ENCODE measurements at places on chromosomes 2 and 18.

DNA sequence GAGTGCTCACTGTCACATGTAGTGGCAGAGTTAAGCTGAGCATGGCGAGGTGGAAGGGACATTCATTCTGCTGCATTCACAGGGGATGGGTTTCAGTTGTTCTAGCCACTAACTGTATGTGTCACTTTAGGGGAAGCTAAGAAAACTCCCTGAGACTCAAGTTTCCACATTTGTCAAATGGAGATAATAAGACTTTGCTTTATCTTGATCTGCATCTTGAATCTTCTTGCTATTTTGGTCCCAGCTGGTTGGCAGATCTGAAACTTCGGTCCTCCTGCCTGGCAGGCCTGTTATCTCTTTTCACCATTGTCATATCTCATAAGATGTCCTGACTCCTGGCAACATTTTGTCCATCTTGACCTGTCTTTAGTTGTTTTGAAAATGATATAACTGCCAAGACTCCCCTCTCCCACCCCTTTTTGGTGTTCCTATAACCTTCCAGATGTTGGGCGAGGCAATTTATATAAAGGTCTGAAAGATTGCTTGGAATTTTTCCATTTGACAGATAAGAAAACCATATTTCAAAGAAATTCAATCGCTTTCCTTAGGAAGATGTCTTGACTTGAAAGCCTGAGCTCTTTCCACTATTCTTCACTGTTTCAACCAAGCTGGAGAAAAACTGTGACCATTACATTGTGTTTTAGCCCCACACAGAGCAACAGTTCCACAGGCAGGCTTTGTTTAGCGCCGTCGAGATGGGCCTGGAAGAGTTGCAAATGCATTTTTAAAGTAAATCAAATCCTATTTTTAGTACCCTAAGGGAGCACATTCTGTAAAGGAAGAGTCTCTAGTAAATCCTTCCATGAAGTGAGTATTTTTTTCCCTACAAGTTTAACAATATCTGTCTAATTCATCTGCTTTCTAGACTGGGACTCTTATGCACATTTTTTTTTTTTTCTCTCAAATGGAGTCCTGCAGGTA, 33.4 kb downstream of the MYCN start:
- DNase-seq: no peak

GRCh38 chr2:44244135-44244871, 31.0 kb upstream of the SLC3A1 start:
- peak; percentile 15 for DNase-seq

DNA sequence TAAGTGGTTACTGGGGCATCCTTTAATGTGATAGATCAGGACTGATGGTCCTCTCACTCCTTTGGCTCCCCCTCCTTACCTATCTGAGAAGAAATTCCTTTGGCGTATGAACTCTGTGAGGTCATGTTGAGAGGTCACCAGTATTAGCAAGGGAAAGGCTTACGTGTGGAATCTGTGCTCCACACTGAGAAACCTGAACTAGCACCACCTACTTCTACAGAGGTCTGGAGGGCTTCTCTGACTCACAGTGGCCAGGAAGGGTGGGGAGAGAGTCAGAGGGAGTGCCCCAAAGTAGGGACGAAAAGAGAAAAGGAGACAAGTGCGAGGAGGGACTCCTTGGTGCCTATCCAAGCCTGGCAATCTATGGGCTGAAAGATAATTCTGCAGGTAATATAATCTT, 348.6 kb downstream of the TNS1 start:
- DNase-seq: no peak

- DNase-seq: no peak
Observed at GRCh38 chr2:38610851-38611801, 8.4 kb upstream of the HNRNPLL start.

DNA sequence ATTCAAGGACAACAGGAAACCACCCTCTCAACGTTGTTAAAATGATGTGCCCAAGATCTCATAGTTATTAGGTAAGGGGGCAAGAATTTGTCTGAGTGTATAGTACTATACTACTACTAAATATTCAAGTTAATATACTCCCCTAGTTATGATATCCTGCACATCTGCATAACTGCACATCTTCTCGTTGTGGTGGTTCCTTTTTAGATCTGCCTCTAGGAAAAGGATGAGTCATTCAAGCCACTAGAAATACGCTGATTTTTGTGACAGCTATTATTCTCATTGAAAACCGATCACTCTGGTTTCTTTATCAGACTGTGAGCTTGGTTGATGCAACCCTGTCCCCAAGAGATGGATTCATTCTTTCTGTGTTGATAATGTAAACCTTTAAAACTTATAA, 1067.0 kb upstream of the FANCL start:
- no peak for DNase-seq

DNA sequence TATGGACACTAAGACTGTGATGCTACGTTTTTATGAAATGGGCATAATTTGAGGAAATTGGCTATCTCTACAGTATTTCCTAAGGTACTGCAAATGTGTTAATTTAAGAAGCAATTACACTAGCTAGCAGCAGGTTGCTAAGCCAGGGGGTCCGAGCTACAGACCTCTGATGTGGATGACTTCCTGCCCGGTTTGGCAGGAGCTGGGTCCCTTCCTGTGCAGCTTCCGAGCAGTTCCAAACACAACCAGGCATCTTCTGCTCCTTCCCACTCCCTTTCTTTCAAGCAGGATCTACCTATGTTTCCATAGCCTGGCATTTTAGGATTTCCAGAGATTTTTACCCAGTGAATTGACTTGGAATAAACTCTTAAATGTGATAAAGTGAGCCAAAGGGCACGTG, 55.7 kb downstream of the SCN2A start:
- no peak for DNase-seq

DNA sequence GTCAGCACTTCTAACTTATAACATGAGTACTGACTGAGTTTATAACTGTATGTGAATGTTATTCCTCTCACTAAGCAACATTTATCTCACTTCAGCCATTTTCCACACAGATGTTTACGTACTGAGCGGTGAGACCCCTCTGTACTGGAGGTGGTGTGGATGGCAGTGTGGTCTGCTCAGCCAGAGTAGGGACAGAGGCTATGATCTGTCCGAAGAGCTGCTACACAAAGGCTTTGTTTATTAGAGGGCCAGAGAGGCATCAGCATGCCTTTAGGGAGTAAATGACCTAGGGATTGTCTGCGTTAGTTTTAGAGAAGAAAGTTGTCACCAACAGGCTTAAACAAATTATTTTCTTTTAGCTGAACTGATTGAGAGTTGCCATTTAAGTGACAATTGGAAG, 23.2 kb upstream of the TACR1 start:
- no peak for DNase-seq

GRCh38 chr18:13577781-13578180, 148.6 kb downstream of the FAM210A start:
- DNase-seq: no peak

DNA sequence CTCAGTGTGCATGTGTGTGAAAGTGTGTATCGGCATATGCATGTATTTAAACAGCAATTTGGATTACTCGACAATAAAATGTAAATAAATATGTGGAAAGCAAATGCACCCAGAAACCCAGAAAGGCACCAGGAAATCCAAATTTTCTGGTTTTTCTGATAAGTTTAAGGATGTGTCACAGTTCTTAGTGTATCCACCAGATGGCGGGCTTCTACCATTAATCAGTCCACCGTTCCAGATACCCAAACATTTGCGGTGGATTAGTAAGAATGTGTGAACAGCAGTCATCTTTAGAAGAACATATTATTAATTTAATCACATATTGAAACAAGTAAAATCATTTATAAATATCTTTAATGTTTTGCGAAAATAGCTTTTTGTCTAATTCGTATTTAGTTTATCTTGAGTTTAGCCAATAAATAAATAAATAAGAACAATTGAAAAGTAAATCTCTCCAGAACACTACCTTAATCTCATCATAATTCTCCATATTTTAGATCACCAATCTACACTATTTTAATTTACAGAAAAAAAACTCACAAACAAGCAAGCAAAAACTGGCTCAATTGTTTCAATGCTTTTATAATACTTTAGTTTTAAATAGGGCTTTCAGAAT, 298.9 kb downstream of the DSEL start:
- DNase-seq: peak; percentile 24

GRCh38 chr2:219957820-219958219, 330.4 kb downstream of the SLC4A3 start:
- DNase-seq: no peak

DNA sequence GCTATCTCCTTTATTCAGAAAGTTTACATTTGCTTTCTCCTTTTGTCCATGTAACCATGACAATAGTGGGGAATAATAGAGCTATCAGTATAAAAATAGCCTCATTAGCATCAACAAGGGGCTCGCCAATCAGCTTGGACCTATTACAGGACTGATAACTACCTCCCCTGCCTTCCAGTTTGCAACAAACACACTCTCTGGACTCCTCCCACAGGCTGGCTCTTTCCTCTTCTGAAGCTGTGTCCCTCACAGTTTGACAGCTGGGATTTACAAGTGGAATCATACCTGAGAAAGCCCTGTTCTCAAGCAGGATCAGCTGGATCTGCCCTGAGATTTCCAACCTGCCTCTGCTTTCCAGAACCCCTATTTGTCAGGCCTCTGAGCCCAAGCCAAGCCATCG, 162.5 kb downstream of the GRB14 start:
- DNase-seq: no peak

DNA sequence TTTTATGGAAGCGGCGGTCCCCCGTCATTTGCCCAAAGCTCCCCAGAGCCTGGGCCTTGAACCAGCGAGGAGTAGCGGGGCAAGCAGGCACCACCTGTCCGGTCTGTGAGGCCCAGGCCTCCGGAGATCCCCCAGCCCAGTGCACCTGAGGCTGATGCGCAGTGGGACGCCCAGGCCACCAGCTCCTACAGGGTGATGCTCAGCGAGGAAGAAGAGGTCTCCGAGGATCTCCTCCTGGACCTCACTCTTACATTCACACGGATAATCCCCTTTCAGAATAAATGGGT, 220.2 kb downstream of the NDUFA10 start:
- no peak for DNase-seq

DNA sequence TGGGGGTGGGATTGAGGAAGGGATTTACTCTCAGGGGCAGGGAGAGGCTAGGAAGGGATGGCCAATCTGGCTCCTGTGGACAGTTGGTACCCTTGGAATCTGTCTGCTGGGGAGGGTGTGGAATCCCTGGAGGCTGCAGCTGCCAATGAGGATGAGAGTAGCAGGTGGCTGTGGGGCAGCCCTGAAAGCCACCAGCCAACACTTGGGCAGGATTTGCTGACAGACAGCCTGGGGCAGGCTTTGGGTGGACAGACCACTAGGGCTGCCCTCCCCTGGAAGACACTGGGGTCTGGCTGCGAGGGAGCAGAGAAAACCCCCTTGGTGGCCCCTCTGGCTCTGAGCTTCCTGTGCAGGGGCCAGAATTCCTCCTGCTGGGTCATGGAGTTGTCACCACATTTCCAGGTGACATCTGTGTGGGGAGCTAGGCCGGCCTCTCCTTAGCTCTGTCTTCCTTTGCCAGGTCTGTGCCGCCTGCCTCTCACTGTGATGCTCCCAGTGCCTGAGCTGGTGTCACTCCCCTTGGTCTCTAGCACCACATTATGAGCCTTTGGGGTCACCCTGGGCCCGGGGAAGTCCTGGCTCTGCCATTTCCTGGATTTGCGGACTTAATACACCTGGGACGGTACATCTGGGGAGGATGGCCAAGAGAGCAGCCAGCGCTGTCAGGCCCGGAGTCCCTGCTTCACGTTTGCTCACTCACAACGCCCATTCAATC, 13.4 kb upstream of the ARHGEF4 start:
- DNase-seq: no peak

DNA sequence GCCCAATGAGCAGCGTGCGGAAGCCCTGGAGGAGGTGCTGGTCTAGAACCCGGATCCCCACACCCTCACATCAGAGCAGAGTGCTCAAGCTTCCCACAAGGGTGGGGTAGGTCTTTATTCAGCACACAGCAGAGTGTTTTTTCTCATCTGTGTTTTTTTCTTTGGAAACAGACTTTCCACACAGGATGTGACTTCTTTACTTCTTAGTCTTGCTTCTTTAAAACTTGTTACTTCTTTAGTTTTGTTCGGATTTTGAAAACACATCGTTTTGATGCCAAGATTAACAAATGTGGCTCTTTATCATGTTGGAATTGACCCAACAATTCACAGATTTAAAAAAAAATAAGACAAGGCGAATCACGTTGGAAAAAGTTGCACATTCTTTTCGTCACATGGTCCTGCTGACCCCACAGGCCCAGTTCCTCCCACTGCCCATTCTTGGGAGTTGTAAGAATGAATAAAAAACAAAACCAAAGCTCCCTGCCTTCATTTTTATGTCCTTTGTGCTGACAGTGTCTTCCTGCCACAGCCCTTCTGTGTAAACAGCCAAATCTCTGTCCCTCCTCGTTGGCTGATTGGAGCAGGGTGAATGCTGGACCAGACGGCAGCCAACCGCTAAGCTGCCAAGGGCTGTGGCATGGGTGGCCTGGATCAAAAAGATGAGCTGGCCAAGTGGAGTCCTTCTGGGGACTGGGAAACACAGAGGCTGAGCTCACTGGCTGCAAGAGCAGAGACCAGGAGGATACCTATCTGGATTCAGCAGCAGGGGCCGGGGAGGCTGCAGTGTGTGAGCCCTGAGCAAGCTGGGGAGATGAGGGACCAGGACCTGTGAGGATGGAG, 81.6 kb downstream of the TWIST2 start:
- DNase-seq: no peak

- peak; percentile 18 for DNase-seq
Observed at GRCh38 chr18:32049393-32050171, 31.0 kb downstream of the RNF125 start.

DNA sequence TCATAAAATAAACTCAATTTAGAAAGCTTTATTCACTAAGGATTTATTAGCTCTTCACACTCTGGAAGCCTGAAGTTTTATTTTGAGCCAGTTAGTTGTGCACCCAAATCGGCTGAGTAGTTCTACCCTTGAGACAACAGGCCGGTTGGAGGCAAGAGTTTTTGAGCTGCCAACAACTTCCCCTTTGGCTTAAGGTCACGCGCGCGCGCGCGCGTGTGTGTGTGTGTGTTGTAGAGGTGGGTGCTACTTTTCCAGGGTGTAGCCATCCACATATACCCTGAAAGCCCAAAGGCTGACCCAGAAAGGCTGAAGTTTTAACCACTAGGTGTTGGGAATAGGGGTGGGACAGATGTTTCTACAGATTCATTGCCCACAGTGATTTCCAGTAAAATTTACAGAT, 150.2 kb upstream of the LHCGR start:
- no peak for DNase-seq

DNA sequence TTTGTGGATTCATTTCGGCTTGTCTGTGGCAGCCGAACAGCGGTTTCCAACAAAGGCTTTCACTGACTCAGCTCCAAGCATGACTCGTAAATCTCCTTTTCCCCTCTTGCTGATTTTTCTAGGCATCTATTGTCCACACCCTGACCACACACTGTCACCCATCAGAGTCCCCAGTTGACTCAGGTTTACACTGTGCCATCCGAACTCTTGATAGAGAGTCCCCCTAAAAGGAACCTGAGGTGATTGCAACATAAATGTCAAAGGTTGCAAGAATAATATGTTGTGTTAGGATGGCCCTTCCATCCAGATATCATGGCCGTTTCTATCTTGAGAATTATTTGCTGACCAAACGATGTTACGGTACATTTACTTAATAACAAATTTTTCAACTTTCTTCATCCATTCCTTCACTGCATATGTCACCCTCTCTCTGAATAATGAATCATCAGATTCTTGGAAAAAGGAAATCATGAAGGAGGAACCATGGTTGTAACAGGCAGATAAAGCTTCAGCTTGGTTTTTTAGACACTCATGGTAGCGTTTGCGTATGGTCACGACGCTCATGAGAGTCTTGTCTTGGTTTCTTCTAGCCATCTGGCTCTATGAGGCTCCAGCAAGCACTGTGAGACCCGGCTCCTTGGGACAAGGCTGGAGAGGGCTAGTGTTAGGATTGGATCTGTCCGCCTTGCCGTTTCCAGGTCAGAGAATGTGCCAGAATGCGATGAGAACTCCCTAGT, 72.1 kb downstream of the NPAS2 start:
- no peak for DNase-seq

GRCh38 chr18:3610813-3611212, 160.8 kb downstream of the TGIF1 start:
- no peak for DNase-seq
